ENCODE measurements at places on chromosomes 4 and X. TPM values are rescaled to one million over a fixed set of nuclear protein-coding genes. Genes with fewer than 3 reads are reported as not detected.

The BST1 gene
- 14.1 TPM for total RNA-seq

The PRAF2 gene
- 7.3 TPM for total RNA-seq

The GPRIN3 gene
- total RNA-seq: 29.5 TPM

The PDCL2 gene
- total RNA-seq: not detected

The SLITRK2 gene
- total RNA-seq: 19.0 TPM

The ART3 gene
- total RNA-seq: 4.0 TPM

The NSUN7 gene
- 8.2 TPM for total RNA-seq

The NPY1R gene
- total RNA-seq: 12.2 TPM

The IL2 gene
- total RNA-seq: not detected

The PYURF gene
- total RNA-seq: 106 TPM

The H2BW1 gene
- not detected for total RNA-seq

The SYTL4 gene
- 33.7 TPM for total RNA-seq

The ZC4H2 gene
- 13.8 TPM for total RNA-seq

The SLC6A8 gene
- total RNA-seq: 22.5 TPM

The CABS1 gene
- total RNA-seq: not detected

The TMEM165 gene
- 86.1 TPM for total RNA-seq

The DCX gene
- total RNA-seq: 46.3 TPM

The SUPT20HL2 gene
- 0.06 TPM for total RNA-seq

The SPACA5 gene
- total RNA-seq: not detected

The ARX gene
- 0.61 TPM for total RNA-seq

The FAM184B gene
- total RNA-seq: 2.3 TPM

The IRS4 gene
- 12.3 TPM for total RNA-seq

The CT45A1 gene
- not detected for total RNA-seq

The HELT gene
- not detected for total RNA-seq

The PHEX gene
- total RNA-seq: 0.55 TPM

The DCUN1D4 gene
- 35.2 TPM for total RNA-seq

The NLGN4X gene
- total RNA-seq: 56.8 TPM

Measured in spinal cord (tissue), 10 donors.